ENCODE measurements at places on chromosomes 13 and 19.

DNA sequence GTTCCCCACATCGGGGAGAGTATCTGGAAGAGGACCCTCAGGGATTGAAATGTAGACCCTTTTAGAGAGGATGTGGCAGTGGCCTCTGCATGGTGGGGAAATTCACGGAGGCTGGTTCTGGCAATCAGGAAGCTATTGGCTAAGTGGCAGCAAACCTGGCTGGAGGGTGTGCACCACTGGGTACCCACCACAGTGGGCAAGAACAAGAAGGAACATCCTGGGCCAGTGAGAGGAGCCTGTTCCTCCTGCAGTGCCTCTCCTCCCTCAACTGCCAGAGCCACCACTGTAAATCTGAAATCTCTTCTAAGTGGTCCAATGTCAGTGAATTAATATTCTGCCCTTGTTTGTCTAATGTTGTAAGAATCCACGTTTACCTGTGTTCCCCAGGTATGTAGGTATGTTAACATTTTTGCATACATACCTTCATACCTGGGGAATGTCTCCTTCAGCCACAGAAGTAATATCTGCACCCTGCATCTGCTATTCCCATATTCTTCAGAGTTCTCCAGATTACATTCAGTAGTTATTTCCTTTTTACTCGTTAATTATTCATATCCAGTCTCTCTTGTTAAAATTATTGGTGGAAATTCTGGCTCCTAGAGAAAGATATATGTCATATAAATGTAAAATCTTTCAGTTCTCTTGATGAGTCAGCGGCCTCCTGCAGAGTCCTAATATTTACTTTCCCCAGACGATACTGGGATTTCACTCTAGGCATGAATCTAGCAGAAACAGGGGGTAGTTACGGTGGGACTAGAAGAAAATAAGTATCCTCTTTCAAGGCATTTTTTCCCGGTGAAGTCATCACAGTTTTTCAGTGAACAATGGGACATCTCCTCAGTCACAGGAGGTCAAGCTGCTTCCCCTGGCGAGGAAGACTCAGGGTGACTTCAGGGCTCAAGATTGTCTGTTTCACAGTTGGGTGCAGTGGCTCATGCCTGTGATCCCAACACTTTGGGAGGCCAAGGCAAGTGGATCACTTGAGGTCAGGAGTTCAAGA lies 148.3 kb downstream of the MYO16 start:
- DNase-seq, result no peak

DNA sequence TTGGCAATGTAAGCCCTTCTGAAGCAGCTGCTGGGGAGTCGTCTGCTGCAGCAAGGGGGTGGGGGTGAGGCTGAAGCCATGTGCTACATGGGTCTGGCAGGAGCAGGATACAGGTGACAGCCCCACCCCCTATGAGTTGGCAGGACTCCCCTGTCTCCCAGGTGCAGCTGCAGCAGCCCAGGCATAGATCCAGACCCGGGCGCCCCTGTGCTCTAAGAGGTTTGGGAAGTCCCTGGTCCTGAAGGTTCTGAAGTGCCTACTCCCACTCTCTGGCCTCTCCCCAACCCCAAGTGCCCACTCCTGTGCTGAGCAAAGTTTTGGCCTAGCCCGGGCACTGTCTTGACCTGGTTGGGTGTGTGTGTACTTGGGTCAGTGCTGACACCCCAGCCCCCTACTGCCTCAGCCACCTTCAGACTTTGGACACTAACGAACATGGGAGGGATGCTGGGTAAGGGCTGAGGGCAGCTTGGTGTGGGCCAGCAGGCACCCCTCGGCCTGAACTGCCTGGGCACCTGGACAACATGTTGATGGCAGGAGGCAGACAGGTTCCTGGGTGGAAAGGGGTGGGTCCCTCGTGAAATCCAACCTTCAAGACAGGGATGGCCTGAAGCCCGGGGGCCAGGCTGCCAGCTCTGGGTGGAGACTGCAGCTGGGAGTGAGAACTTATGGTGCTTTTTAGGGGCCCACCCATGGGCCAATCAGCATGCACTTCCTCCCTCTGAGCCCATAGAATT lies 54.1 kb upstream of the SLITRK6 start:
- DNase-seq, result no peak

DNA sequence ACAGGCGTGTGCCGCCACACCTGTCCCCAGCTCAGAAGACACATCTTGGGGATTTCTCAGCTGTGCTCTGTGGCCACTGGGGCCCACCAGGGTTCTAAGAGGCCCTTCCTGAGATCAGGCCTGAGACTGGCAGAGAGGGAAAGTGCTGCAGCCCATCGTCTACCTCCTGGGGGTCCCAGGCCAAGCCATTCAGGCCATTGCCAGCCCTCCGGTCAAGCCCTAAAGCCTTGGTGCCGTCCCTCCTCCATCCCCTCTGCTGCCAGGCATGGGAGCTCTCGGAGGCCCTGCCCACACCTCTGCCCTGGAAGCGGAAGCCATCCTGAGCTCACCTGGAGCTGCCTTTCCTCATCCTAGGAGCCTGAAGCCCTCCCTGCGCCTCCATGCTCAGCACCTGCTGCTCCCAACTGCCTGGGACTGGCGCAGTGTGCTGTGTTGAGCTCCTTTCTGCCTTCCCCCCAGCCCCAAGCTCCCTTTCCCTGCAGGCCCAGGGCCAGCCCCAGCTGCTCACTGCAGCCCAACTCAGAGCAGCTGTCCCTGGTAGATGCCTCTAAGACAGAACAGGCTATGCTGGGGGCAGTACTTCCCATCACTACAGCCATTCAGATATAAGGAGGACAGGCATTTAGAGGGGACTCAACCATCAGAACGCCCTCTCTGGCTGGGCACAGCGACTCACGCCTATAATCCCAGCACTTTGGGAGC lies 2.9 kb downstream of the SLC7A9 start:
- no peak for DNase-seq

GRCh38 chr13:43597599-43597945 lies 189.2 kb downstream of the ENOX1 start:
- no peak for DNase-seq

DNA sequence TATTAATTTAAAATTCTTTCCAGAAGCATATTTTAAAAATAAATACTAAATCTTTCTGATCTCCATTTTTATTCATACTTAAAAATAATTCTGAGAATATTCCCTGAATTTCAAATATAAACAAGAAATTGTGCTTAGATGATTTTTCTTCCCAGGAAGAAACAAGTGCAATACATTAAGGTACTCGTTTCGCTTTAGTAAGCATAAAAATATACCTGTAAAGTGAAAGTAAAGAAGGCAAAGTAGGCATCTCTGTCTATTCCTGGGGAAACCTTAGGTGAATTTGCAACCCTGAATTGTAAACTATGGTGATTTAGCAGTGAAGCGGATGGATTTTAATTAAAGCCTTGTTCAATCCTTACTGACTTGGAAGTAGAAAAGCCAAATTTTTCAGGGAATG lies 354.2 kb downstream of the DIAPH3 start:
- DNase-seq, result no peak

DNA sequence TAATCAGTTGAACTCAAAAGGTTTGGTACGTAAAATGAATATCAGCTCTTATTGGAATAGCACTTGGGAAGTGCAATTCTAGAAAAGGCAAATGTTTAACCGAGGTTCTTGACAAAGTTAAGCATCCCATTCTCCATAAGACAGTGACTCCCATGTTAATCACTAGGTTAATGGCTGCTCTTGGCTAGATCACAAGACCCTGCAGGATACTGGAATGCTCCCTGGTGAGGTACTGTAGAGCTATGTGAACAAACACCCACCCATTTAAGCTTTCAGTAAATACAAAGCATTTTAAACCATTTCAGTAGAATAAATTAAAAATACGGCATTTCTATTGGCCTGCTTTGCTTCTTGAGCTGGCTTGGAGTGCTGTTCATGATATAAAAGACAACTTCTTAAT lies 56.5 kb downstream of the TDRD3 start:
- no peak for DNase-seq

GRCh38 chr19:3112375-3113099 lies 18.4 kb downstream of the GNA11 start:
- DNase-seq, result no peak

DNA sequence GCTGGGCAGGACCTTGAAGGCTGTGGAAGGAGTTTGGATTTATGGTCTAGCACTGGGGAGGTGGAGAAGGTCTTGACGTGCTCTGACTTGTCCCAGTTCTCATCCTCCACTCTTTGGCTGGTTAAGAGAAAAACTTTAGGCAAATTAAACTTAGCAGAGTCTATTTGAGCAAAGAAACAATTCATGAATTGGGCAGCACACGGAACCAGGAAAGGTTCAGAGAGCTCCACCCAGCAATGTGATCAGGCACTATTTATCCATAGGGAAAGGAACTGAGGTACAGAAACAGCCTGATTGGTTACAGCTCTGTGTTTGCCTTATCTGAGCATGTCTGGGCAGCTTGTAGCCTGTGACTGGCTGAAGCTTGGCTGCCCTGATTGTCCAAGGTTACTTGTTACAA lies 45.4 kb upstream of the CYP2B6 start:
- DNase-seq, result no peak

DNA sequence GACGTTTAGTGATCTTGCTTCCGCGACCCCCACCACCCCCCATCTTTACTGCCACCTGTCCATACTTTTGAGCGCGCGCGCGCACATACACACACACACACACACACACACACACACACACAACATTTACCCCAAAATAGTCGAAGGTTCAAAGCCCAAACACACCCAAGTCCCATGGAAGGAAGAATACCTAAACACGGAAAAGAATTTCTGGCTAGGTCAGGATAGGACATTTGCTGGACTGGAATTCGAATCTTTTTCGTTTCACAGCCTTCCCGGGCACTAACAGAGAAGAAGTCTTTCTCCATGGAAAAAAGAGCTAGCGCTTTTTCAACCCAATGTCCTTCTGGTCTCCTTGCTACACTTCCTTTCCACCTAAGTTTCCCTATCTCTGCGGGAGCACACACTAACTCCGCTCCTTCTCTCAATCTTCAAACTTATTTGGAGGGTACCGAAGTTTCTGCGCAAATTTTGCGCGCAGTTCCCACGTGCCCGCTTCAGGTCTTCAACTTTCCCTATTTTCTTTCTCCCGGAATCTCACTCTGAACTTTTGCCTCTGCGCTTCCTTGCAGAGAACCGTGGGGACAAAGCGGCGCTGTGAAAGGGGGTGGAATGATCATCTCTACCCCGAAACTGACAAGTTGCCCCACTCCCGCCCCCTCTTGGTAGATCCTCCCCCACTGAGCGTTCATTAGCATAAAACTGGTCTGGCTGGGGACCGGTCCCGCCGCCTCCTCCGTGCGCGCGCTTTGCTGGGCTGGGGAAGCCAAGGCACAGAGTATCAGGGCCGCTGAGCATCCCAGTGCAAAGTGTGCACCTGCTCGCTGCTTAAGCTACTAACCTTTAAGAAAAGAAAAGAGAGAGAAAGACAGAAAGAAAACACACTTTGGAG lies 2.7 kb downstream of the DACH1 start:
- DNase-seq, result no peak

GRCh38 chr13:33512880-33513554 lies 227.5 kb upstream of the STARD13 start:
- no peak for DNase-seq

- DNase-seq, result no peak
Observed at GRCh38 chr13:112806739-112807652, 117.2 kb downstream of the ATP11A start.

- no peak for DNase-seq
Observed at GRCh38 chr13:92547266-92547665, 679.3 kb upstream of the GPC6 start.

- peak; percentile 92 for DNase-seq
Observed at GRCh38 chr19:49391581-49392399, 3.7 kb downstream of the KASH5 start.

- no peak for DNase-seq
Observed at GRCh38 chr19:23561341-23561740, 125.7 kb downstream of the ZNF675 start.

GRCh38 chr13:106657104-106657503 lies 89.2 kb upstream of the ARGLU1 start:
- no peak for DNase-seq

DNA sequence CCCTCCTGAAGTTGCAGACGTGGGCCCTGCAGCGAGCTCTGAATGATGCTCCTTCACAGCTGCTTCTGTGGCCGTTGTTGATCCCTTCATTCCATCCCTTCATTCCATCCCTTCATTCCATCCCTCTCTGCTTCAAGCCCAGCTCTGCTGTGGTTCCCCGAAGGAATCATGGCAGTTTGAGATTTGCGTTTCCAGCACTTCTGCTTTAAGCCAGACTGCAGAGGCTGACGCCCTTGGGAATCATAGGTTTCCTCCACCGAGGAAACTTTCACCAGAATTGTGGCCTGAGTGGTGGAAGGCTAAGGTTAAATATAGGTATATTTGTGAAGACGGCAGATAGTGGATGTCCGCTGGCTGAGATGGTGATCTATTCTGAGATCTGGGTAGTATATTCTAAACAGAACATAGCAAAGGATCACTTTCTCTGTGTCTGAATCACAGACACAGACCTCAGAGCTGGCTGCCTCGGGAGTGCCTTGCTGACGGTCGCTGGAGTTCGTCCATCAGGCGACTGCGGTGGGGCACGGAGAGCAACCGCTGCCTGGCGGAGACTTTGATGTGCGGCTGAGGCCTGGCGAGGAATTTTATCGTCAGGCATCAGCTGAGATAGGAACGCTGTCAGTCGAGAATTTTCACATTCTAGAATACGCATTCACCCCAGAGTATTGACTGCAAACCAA lies 42.8 kb upstream of the DCUN1D2 start:
- no peak for DNase-seq

GRCh38 chr19:12664406-12665280 lies 1.9 kb downstream of the MAN2B1 start:
- no peak for DNase-seq

- DNase-seq, result no peak
Observed at GRCh38 chr19:40216777-40217026, 1.5 kb downstream of the TTC9B start.

DNA sequence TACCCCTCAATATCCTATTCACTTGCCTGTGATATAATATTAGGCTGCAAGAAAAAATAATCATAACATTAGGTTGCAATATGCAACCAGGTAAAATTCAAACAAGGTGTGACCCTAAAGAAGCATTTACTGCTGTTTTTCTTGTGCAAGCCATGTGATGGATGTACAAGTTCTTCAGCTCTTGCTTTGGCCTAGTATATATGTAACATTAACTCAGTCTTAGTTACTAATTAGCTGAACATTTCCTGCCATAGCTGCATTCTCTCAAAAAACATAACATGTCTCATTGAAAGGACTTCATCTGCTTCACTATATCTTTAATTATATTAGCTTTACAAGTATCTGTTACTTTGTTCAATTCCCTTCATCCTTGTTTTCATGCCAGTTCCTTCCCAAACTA lies 406.8 kb upstream of the HTR2A start:
- no peak for DNase-seq

DNA sequence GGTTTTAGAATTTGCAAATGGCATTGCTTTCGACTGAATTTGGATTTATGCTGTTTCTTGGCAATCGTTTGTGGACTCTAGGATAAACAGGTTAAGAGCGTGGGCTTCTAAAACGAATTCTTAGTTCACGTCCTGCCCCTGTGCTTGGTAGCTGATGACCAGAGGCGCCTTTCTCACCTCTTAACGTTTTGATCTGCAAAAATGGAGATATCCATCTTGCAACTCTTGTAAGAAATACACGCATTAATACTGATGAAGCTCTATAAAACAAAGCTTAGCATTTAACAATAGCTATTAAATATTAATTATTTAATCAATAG lies 580 bp upstream of the KATNAL1 start:
- DNase-seq, result no peak
